ENCODE measurements at places on chromosomes 2 and 18.

DNA sequence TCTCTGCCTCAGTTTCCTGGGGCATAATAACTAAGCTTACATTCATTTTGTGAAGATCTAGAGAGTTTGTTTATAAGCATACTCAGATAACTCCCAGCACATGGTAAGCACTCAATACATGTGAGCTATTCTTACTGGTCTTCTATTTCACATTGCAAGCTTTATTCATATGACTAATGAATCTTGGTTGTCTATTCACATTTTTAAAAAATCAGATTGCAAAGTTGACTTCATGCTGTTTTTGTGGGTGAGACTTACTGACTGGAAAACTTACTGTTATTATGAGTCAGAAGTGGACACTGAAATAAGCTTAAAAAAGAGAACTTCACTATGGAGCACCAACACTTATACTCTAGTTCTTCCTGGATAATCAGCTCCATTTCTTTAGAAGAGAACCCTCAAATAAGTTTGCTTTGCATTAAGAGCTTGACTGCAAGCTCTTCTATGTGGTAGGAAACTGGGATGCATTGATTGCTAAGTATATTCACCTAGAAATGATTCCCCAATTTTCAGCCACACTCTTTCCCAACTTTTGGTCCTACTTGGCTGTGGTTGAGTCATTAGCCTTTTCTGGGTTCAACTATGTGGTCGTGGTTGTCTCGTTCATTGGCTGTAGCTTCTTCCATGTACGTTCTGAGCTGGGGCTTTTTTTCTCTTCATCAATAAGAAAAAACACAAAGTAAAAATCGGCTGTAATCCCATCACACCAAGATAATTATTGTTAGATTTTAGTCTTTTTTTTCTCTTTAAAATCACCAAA is 29.5 kb upstream of the RBMS1 start:
- no peak for DNase-seq

DNA sequence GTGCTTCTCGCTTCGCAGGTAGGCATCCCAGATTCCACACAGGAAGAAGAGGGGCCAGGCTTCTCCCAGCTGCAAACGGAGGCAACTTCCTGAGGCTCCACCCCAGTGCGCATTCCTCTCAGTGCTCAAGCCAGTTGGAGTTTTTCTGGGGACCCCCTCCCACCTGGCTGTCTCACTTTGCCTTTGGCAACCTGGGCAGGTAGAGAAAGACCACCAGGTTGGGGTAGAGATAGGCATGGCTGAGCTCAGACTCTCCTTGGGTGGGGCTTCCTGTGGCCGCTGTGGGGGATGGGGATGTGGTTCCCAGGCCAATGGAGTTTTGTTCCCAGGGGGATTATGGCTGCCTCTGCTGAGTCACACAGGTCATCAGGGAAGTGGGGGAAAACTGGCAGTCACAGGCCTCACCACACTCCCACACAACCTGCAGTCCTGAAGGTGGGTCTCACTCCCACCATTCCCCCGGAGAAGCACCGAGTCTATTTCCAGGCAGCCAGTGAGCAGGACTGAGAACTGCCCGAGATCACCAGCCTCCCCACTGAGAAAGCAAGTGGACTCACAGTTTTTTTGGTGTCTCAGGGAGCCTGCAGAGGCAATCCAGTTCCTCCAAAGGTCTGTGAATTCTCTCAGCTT is 38.1 kb downstream of the SLC39A10 start:
- no peak for DNase-seq

- no peak for DNase-seq
Measured at GRCh38 chr2:61419570-61419969, 51.3 kb downstream of the USP34 start.

- DNase-seq: no peak
Measured at GRCh38 chr2:234366891-234367290, 130.0 kb downstream of the ARL4C start.

- no peak for DNase-seq
Measured at GRCh38 chr2:38491436-38491835, 111.3 kb downstream of the HNRNPLL start.

DNA sequence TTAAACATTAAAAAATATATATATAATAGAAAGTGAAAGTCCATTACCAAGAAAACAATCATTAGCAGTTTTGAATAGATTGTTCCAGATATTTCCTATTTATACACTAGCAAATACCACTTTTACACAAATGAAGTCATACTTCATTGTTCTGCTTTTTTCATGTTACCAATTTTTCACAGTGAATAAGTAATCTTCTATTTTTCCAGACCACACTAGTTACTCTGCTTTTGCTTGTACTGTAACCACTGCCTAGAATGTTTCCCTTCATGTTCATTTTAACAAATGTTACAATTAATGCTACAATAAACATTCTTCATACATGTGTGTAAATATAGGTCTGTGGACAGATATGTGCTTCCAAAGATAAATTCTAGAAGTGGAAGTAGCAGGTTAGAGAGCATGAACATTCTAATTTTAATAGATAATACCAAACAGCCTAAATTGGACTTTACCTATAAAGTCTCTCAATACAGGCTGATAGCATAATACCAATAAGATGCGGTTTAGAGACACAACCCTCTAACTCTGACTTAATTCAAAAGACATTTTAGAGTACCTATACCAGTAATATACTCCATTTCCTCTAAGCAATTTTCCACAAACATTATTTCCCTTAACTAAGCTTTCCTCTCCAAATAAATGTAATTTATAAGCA is 17.0 kb downstream of the ITSN2 start:
- DNase-seq: no peak

Data from activated CD4-positive, alpha-beta T cell treated with anti-CD3 and anti-CD28 coated beads, Interleukin-2, Interleukin-6, amounts not matched to agents 100 ng/mL and 50 ng/mL, durations not matched to agents 16 hours and 8 hours (primary cell).